ENCODE measurements at places on chromosomes 6 and 20.

- no peak for DNase-seq
Observed at GRCh38 chr6:43873806-43874714, 104.0 kb downstream of the VEGFA start.

- no peak for DNase-seq
Observed at GRCh38 chr20:15700147-15700765, 873.0 kb downstream of the KIF16B start.

DNA sequence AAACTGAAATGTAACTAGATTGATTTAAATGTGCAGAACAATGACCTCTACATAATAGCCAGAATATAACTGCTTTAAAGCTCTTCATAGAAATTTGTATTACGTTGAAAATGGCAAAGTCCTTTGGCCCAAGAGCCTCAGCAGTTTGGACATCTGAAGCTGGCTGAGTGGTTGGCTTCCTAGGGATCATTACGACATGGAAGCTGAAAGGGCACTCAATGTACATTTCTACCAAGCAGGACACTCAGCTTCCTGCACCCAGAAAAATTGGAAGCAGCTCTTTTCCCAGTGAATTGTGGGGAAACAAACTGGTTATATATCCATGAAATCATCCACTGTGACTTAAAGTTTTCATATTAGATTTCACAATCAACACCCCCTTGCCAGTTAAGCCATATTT lies 40.2 kb upstream of the TNFRSF21 start:
- DNase-seq = no peak

DNA sequence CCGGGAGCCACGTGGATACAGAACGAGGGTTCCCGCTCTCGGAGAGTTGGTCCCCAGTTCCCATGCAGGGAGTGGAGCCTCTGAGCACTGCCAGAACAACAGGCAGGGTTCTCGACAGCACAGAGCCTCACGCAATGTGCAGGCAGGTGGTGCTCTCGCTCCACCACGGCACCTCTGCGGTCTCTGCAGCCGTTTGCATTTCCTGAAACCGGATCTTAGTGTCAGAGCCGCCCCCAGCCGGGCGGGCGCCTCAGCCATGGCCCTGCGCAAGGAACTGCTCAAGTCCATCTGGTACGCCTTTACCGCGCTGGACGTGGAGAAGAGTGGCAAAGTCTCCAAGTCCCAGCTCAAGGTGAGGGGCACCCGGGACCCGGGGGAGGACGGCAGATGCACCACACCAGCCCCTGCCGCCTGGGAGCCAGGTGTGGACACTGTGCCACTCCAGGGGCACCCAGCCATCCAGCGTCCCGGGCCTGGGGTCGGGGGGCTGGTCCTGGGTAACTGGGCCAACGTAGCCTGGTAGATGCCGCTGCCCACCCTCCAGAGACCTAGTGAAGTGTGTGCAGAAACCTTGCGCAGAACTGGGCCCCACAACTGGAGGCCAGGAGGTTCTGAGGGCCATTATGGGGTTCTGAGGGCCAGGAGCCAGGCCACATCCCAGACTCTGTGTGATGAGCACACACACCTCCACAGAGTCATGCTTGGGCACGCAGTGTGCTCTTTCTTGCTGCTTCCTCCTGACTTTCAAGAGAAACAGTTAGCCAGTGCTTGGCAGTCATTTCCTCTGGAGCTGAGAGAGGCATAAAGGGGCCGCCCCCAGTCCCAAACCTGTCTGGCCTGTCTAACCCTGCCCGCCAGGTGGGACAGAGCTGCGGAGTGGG lies at the start of gene DEF6:
Gene DEF6 (plus strand): TSS at position 218 of the 881 bp plus-strand sequence. CDS start 39 bp downstream, at position 257.
- DNase-seq = peak; percentile 84

- DNase-seq = no peak
Observed at GRCh38 chr6:140063021-140063399, 688.6 kb upstream of the CITED2 start.

DNA sequence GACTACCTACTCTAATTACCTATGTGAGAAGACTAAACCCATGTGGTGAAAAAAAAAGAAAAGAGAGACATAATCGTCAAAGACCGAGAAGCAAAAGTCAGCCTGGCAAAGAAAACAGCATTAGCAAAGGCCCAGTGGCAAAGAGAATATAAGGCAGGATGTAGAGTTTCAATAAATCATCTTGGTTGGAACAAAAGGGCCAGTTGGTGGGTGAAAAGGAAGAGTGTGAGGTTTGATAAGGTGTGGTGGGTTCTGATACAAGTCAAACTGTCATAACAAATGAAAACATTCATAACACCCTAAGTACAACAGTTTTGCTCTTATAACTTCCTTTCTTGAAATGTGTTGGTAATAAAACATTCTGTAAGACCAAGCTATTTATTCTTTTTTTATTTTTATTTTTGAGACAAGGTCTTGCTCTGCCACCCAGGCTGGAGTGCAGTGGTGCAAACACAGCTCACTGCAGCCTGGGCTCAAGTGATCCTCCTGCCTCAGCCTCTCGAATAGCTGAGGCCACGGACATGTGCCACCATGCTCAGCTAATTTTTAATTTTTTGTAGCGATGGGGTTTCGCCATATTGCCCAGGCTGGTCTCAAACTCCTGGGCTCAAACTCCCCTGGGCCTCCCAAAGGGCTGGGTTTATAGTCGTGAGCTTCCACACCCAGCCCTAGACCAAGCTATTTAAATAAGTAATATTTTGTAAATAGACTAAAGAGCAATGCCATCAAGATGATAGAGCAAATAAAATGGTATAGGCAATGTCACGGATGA lies 18.9 kb upstream of the GTF3C6 start:
- DNase-seq = no peak

GRCh38 chr6:41331401-41332150 lies 3.8 kb upstream of the NCR2 start:
- DNase-seq = no peak

GRCh38 chr6:87340230-87340629 lies 4.4 kb upstream of the C6orf163 start:
- DNase-seq = no peak

- peak; percentile 55 for DNase-seq
Observed at GRCh38 chr20:37901654-37902503, 1.0 kb upstream of the VSTM2L start.

DNA sequence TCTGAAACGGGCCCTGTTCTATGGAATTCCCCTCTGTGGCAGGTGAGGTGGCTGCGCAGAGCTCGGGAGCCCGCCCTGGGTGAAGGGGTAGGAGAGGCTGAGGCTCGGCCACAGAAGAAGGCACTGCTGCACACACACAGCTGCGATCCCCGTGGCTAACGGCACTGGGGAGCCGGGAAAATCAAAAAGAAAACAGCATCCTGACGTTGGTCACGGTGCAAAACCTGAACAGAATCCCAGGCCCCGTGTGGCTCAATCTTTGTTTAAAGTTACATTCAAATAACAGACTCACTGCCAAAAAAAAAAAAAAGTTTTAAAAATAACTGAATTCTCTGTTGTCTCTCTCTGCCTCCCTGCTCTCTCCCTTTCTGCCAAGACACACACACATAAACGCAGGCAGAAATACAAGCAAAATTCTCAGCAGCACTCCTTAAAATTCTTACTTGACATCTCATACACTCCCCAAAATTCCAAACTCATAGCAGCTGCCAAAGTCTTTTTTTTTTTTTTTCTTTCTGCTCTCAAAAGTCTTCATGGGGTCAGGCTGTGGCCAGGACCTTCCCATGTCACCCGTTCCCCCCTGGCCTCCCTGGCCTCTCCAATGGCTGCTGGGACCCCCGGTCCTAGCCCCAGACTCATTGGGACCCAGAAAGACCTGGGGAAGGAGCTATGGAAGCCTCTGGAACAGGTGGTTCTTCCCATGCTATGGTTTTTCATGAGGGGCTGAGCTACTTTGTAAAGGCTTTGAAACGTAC lies 248.8 kb downstream of the TTLL2 start:
- DNase-seq = no peak

DNA sequence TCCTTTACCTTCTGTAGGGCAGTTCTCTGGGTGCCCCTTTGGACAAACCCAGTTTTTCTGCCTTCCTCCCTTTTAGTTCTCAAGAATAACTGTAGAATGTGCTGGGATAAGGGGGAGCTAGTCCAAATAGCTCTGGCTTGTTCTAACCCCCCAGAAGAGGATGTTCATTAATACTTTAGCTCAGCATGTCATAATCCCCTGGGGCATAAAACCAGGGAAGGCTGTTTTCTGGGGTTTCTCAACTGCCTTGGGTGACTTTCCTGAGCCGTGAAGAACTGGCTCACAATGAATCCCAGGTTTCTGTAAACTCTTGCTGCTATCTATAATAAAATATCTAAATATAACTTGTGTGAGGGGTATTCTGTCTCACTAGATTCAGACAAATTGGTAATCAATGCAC lies 44.5 kb upstream of the RNF217 start:
- DNase-seq = no peak

DNA sequence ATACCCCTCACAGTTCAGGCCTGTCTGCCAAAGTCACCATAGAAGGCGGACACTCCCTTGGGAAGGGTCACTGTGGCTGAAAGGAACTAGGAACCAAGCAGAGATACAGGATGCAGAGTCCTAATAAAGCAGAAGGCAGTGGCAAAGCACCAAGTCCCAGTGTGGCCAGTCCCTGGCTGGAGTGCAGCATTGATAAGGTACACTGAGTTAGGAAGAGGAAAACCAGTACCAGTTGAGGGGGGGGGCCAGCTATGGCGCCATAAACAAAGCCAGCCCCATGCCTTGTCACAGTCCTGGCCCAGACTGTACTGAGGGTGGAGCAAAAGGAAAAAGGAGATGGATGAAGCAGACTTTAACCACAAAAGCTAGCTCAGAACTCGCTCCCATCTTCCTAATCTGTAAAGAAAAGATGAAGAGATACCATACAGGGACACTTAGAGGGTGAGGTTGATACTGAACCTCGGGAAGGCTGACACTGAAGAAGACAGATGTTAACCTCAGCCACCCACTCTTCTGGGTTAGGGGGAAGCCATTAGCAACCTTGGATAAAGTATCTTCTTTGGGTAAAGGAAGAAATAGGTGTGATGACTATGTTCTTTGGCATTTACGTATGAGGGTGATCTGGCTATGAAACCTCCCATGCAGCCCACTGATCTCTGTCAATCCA lies 7.8 kb downstream of the ABHD12 start:
- DNase-seq = no peak

DNA sequence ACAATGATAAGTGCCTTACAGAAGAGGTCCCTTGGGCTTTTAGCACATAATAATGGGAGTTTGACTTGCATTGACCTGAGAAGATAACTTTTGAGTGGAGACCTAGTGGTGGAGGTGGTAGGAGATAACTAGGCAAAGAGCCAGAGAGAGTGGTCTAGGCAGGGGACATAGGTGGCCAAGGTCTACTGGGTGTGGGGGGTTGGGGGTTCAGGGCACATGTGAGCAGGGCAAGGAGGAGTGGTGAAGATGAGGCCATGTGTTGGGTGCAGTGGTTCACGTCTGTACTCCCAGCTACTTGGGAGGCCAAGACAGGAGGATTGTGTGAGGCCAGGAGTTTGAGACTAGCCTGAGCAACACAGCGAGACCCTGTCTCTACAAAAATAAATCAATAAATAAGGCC lies 74.3 kb upstream of the CTNNBL1 start:
- DNase-seq = no peak

DNA sequence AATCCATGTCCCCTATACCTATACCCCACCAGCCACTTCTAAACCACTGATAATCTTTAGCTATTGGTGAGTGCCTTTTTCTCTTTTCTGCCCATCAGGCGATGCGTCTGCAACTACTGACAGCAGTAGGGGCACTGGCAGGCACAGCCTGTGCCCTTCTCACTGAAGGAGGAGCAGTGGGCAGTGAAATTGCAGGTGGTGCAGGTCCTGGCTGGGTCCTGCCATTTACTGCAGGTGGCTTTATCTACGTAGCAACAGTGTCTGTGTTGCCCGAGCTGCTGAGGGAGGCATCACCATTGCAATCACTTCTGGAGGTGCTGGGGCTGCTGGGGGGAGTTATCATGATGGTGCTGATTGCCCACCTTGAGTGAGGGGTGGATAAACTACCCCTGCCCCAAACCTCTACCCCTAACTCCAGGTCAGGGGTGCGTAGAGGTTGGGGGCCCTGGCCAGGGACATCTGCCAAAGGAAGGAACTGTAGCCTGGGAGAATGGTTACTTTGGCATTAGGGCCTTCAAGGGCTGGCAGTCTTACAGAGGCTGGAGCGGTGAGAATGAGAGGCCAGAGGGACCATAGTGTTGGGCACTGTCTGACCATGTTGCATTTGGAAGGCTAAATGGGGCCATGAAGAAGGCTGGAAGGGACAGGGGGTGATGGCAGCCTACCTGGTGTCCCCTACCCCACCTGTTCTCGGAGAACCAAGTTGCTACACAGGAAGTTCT lies 851 bp upstream of the HSD17B8 start:
- DNase-seq = no peak

- DNase-seq = no peak
Observed at GRCh38 chr20:8530022-8530421, 398.0 kb downstream of the PLCB1 start.

- no peak for DNase-seq
Observed at GRCh38 chr6:20328266-20328923, 73.3 kb upstream of the E2F3 start.

All from HT1080 (cell line).